Ascending aorta (tissue), 2 donors: ENCODE measurements at places on chromosomes 7 and 10. TPM values are rescaled to one million over a fixed set of nuclear protein-coding genes. Genes with fewer than 3 reads are reported as not detected.

DNA sequence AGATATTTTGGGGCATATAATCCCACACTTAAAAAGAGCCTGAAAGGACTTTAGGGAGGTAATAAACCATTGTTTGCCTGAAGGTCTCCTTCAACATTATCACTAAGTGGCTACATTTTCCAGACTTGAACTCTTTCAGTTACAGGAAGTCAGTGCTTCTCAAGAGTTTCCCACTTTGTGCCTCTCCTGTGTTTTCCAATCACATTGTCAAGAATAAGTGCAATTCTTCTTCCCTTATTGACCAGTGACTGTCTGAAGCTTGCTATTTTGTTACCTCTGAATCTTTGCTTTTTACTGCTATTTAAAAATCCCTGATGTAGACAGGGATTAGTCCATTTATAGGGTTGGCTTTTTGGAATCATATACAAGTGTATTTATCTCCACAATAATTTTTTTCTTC lies 346.7 kb upstream of the ANKRD30A start:
- no peak for DNase-seq

- DNase-seq: no peak
These were observed 380.6 kb upstream of the VSTM2A start for GRCh38 chr7:54161621-54162020.

GRCh38 chr7:131927770-131928423 lies 371.5 kb upstream of the PODXL start:
- no peak for DNase-seq

DNA sequence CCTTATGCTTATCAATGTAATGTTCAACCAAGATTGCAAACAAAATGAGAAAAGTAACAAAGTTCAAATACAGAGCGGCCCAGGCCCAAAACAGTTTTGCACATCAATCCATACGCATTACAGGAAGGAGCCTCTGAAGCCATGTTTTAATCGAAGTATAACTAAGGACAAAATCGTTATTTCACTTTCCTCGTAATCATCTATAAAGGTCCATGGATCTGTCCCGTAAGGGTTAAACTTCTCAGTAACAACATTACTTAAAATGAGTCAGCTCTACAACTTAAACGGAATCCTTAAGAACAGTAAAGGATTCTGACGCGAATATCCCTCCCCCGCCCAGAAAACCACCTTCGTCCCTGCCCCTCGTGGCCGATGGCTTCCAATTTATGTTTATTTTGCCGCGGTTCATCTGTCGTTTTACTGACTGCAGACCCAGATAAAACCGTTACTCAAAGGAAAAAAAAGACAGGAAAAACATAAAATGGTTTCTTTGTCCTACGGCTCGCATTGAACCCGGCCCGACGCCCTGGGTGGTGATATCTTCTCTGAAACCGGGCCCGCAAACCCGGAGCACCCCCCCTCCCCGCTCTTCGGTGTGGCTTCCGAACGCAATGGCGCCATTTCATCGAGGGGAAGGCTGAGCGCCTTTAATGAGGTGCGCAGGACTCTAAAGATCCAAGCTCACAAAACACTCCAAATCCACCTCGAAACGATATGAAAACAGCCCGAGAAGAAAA lies 1.1 kb downstream of the HNRNPA2B1 start:
- no peak for DNase-seq

GRCh38 chr10:8378198-8378983 lies 323.9 kb downstream of the GATA3 start:
- DNase-seq: no peak

DNA sequence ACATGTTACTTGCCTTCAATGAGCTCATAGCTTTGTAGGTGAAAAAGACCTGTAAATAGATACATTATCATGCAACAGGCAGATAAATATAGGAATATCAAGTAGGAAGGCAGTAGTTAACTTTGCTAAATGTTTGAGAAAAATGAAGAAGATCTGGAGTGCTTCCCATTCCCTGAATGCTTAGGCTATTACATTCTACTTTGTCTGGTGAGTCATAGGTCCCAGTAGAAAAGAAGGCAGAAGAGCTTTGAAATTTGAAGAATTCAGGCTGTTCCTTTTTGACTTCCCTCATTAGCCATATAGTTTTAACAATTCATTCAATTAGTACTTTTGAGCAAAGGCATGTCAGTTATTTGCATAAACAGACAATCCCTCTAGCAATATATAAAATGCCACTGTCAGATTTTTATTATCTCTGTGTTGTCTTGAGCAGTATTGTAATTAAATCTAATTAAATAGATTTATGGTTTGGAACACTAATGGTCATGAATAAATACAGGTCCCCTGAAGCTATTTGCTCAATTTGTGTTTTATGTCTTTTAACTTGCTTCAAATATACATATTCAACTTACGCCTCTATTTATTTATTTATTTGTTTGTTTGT lies 875.0 kb downstream of the REEP3 start:
- DNase-seq: no peak

DNA sequence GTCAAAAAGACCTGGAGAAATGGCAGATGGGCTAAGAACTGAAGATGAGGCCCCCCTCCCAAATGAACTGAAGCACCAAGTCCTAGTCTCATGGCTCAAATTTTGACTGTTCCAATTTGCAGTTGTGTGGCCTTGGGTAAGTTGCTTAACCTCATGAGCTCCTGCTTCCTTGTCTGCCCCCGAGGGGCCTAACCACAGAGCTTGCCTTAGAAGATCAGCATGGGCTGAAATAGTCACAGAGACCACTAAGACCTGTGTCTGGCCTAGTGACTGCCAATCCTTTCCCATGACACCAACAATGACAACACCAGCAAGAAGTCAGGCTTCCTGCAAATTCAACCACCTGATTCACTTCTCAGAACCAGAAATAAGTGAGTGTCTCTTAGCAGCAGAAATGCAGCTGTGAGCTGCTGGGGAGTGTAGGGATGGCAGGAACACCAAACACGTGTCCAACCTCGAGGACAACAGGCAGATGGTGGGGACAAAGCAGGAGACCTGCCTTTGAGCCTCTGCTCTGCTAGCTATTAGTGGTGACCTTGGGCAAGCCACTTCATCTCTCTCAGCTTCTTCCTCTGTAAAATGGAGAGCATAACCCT lies 23.7 kb downstream of the CRHR2 start:
- no peak for DNase-seq

- DNase-seq: no peak
These were observed 47.3 kb upstream of the OIT3 start for GRCh38 chr10:72846238-72846637.

DNA sequence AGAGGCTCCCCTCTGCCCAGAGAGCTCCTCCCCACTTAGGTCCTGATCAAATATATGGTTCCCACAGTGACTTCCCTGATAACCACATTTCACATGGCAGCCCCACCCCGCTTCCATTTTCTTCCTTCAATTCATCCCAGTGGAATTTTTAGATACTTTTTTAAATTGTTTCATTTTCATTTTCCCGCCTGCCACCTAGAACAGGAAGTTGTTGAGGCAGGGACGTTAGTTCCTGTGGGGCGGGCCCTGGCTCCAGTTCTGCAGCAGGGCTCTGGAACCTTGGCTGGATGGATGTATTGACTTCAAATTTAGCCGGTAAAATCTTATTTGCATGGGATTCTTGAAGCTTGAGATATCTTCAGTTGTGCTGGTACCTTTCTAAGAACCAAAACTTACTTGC lies 226.6 kb downstream of the PAXIP1 start:
- no peak for DNase-seq

DNA sequence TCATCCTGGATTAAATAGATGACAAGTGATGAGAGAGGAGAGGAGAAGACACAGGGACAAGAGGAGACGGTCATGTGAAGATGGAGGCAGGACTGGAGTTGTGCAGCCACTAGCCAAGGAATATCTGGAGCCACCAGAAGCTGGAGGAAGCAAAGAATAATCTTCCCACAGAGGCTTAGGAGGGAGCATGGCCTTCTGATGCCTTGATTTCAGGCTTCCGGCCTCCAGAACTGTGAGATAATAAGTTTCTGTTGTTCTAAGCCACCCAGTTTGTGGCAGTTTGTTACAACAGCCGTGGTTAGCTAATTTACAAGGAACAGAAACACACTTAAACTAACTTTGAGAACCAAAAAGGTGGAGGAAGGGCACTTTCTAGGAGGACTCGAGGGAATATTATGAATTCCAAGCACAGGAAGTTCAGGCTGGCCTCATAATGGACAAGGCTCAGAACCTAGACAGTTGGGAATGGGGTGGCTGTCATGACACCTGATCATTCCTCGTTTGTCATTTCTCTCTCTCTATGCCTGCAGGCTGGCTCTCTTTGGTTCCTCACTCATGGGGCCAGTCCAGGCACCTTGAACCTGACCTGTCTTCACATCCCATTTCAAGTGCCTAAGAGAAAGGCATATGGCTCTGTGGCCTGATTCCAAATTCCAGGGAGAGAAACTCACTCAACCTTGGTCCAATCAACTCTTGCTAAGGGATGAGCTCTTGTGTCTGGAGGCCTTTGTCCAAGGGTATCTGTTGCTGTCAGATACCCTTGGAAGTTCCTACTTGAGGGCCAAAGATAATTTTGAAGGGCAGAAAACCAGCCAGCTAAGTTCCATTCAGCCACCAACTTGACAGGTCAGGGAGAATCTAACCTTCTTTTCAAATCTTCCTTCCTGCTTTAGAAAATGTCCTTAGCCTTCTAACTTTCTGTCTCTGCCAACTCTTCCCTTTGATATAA lies 33.5 kb upstream of the PDZD8 start:
- DNase-seq: no peak

DNA sequence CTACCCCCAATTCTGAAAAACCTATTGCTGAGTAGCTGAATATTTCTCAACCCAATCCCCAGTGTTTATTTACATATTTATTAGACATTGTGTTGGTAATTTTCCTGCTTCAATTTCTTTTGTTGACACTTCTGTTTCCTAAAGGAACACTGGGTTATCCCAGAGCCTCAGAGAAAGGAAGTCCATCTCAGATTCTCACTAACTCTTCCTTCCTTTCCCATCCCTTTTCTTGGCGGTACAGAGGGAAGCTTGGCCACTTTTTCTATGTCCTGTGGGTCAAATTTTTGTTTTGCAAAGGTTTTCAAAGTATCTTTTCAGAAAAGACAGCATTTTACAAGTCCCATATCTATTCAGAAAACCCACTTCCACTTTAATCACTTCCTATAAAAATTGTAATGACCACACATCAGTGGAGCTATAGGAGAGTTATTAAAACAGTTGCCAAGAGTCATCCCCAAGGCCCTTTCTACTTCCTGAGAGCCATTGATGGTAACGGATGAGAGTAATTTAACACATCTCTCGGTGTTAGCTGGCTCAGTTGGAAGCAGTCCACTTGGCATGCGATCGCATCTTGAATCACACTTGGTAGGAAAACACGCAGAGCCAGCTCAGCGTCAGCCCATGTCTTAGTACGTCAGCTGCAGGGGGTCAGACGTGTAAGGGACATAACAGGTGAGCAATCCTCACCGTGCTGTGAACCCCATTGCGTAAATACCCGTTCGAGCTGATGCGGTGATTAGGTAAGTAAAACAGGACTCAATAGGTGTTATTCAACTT lies 231.1 kb upstream of the ADARB2 start:
- no peak for DNase-seq

GRCh38 chr7:47454974-47455871 lies 126.7 kb downstream of the TNS3 start:
- no peak for DNase-seq

DNA sequence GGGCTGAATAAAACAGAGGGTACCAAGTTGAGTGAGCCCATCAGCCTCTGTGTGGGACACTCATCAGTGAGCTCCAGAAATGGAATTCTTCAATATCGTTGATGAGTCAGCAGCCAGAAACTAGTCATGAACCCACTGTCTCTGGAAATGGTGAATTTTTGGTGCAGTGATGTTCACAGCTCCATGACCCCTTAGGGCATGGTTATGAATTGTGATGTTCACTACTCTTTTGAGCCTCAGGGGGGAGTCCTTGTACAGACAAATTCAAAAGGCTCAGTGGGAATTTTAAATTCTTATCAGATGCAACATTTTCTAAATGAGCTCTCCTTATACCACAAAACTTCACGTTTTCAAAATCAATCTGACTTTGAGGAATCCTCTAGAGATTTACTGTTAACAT lies 335.7 kb downstream of the PHTF2 start:
- DNase-seq: no peak

- no peak for DNase-seq
These were observed 21.8 kb upstream of the LRRC4 start for GRCh38 chr7:128053023-128053422.

- no peak for DNase-seq
These were observed 236.6 kb downstream of the PARD3 start for GRCh38 chr10:34578468-34578867.

Gene FGL2
- 77.9 TPM for total RNA-seq

Gene ZNF138
- 2.0 TPM for total RNA-seq

Gene MYH16
- not detected for total RNA-seq

Gene PRKAG2
- 26.7 TPM for total RNA-seq

Gene OR9A2
- not detected for total RNA-seq
